Spinal cord (tissue), 10 donors: ENCODE measurements at places on chromosomes 3 and 15. TPM values are rescaled to one million over a fixed set of nuclear protein-coding genes. Genes with fewer than 3 reads are reported as not detected.

The CYP8B1 gene
- not detected for total RNA-seq

GRCh38 chr3:4979428-4980228, at the start of gene BHLHE40:
Gene BHLHE40, plus strand, starts transcription at chr3:4979437. Its CDS starts 282 bp downstream, at chr3:4979719.
- no peak for DNase-seq

DNA sequence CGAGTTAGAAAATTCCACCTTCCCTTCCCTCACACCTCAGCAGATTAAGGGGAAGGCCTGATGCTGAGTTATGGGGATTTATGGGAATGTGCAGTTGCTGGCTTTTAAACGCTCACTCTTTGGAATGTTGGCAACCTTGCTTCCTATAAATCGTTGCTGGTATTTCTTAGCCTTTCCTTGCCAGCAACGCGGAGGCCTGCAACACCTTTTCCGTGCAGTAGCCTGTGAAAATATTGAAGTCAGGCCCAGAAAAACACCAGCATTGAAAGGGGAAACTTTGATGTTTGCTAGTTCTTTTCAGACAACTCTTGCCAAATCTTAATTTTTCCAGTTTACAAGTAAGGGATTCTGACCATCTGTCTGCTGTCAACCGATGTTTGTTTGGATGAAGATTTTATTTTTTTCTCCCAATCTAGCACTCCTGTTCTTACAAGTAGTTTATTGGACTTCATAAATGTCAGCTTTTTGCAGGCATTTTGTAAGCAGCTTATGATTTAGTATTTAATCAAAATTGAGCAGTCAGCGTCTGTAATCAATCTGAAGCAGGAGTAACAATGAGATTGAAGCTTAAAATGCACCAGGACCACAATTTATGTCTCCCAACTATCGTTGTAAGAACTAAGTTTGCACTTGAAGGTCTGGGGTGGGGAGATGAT, 251.0 kb downstream of the RPLP1 start:
- peak; percentile 41 for DNase-seq

The ISY1 gene
- total RNA-seq = 30.7 TPM

The NTRK3 gene
- 62.7 TPM for total RNA-seq

The CFAP100 gene
- 16.6 TPM for total RNA-seq

- no peak for DNase-seq
These were observed 680.1 kb downstream of the EPHA3 start for GRCh38 chr3:89787485-89787884.

The AP3B2 gene
- 36.4 TPM for total RNA-seq

GRCh38 chr3:156010829-156011228, 109.5 kb upstream of the KCNAB1 start:
- DNase-seq = peak; percentile 43

GRCh38 chr15:67170143-67170925, 84.1 kb downstream of the AAGAB start:
- no peak for DNase-seq

The ITGA11 gene
- total RNA-seq = 9.0 TPM

The GUCA1C gene
- 0.20 TPM for total RNA-seq

The ZNF106 gene
- 66.9 TPM for total RNA-seq

DNA sequence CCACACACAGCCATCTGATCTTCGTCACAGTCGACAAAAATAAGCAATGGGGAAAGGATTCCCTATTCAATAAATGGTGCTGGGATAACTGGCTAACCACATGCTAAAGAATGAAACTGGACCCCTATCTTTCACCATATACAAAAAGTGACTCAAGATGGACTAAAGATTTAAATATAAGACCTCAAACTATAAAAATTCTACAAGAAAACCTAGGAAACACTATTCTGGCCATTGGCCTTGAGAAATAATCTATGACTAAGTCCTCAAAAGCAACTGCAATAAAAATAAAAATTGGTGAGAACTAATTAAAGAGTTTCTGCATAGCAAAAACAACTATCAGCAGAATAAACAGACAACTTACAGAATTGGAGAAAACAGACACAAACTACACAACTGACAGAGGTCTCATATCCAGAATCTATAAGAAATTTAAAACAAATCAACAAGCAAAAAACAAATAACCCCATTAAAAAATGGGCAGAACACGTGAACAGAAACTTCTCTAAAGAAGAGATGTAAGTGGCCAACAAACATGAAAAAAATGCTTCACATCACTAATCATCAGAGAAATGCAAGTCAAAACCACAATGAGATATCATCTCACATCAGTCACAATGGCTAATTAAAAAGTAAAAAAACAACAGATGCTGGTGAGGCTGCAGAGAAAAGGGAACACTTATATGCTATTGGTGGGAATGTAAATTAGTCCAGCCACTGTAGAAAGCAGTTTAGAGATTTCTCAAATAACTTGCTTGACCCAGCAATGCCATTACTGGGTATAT, 104.0 kb downstream of the NR1I2 start:
- DNase-seq = no peak

- no peak for DNase-seq
These were observed 640.0 kb downstream of the TUSC7 start for GRCh38 chr3:117349566-117349965.

GRCh38 chr3:112671930-112672715, 31.2 kb upstream of the CCDC80 start:
- no peak for DNase-seq

The CCR3 gene
- total RNA-seq = not detected

DNA sequence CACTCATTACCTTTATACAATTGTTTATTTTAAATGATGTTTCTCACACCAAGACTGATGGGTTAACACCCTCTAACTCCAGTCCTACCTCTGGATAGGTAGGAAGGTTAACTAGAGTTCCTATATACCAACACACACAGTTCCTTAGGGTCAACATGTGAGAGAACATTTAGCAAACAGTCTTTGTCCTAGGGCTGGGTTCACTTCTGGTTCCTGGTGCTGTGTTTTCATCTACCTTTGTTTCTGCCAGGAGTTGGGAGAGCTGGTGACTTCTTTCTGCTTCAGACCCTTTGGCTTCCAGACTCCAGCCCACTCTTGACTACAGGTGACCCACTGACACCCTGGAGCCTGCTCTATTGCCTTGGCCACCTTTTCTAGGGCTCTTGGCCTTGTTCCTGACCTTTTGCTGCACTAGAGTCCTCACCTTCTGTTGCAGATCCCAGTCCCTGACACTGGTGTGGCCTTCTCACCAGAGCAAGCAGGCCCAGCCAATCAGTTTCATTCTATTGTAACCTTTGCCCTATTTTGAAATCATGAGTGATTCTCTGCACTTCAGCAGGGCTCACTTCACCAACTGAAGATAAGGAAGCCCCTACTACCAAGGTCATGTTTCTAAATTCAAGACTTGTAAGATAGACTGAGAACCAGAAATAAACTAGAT, 50.0 kb upstream of the SECISBP2L start:
- no peak for DNase-seq

DNA sequence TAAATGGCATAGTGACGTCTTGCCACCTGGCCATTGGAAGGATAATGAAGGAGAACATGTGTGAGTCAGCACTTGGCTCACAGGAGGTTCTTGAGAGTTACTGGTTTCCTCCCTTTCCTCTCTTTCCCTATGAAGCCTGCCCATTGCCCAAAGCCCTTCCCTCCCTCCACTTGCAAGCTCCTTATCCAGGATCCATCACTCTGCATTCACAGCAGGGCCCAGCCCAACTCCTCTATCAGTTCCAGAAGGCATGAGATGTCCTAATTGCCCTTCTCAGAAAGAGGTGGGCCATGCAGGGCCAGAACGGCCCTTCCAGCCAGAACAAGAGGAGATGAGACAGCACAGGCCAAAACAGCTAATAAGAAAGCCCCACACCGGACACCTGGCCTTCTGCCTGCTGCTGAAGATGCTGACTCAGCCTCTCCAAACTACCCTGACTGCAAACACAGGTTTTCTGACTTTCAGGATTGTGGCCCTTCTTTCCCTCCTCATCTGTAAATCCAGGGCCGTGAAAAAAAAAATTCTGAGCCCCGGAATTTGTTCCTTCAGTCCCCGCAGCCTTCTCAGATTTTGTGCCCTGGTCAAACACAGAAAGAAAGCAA, 29.7 kb downstream of the HAPLN3 start:
- DNase-seq = no peak

The MAP3K13 gene
- total RNA-seq = 35.3 TPM

DNA sequence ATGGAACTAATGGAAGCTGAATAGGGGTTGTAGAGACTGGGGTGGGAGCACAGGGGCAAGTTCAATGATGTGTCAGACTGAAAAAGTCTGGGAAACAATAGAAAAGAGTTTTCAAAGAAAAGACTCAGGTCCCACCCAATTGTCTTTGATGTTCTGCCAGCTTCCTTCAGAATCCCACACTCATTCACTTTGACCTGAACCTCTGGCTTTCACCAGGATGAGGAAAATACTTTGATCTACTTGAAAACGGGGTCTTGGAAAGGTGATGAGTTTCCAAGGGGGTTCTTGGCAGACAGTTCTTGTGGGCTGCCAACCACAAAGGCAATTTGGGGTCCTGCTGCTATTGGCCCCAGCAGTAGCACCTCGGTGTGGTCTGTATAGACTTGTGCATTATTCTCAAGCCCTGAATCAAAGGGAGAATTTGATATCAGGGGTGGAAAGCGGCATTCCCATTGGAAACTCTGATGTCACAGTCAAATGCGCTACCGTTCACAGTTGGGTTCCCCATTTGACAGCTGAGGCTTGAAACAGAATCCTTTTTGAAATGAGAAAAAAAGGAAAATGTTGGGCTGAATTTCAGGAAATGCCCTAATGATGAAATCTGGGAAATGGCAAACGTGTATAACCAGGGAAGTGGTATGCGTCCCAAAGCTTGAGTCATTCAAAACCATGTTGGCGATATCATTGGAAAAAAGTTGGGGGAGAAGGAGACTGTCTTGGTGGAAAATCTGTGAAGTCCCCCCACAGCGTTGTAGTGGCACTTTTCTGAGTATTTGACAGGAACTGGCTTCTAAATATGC, 229.2 kb upstream of the LRTM1 start:
- no peak for DNase-seq

DNA sequence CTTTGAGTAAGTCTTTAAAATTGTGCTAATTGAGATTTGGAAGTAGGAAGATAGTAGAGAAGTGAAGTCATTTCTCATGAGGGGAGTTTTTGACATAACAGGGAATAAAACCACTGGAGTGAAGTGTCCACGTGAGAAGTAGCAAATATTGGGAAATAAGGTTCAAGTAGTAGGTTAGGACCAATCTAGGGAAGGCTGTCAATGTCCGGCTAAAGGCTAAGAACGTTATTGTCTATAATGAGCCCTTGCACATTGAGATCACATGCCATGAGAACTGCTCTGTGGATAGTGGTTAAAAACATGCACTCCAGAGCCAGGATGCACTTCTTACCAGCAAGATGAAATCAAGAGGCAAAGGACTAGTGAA, 459.9 kb upstream of the TPRG1 start:
- DNase-seq = no peak

DNA sequence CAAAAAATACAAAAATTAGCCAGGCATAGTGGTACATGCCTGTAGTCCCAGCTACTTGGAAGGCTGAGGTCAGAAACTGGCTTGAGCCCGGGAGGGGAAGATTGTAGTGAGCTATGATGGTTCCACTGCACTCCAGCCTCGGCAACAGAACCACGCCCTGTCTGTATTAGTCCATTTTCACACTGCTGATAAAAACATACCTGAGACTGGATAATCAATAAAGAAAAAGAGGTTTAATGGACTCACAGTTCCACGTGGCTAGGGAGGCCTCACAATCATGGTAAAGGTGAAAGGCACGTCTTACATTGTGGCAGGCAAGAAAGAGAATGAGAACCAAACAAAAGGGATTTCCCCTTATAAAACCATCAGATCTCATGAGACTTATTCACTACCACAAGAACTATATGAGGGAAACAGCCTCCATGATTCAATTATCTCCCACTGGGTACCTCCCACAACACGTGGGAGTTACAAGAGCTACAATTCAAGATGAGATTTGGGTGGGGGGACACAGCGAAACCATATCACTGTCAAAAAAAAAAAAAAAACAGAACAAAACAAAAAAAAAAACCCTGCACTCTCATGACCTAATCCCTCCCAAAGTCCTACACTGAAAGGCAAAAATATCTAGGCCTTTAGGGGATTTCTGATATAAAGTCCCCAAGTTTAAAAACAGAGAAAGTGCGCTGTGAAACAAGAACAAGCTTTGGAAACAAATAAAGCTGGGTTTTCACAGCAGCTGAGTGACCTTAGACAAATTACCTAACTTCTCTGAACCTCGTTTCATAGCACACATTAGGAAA, 224.7 kb downstream of the IGSF11 start:
- no peak for DNase-seq

DNA sequence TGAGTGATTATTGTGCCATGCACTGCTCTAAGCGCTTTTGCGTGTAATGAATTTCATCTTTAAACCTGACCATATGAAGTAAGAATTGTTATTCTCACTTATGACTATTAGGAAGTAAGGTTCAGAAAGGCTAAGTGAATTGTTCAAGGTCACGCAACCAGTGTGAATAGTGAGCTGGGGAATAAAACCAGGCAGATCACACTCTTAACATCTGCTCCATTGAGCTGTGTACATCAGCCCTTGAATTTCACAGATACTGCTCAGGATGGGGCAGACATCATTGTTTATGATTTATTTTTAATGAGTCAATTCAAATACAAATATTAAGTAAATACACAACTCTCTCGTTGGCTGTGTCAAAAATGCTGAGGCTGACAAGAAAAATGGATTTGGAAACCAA, 184.5 kb downstream of the FNDC3B start:
- DNase-seq = peak; percentile 7

- peak; percentile 58 for DNase-seq
These were observed 184.5 kb downstream of the FEZF2 start for GRCh38 chr3:62188681-62189375.

The GNAT1 gene
- not detected for total RNA-seq

DNA sequence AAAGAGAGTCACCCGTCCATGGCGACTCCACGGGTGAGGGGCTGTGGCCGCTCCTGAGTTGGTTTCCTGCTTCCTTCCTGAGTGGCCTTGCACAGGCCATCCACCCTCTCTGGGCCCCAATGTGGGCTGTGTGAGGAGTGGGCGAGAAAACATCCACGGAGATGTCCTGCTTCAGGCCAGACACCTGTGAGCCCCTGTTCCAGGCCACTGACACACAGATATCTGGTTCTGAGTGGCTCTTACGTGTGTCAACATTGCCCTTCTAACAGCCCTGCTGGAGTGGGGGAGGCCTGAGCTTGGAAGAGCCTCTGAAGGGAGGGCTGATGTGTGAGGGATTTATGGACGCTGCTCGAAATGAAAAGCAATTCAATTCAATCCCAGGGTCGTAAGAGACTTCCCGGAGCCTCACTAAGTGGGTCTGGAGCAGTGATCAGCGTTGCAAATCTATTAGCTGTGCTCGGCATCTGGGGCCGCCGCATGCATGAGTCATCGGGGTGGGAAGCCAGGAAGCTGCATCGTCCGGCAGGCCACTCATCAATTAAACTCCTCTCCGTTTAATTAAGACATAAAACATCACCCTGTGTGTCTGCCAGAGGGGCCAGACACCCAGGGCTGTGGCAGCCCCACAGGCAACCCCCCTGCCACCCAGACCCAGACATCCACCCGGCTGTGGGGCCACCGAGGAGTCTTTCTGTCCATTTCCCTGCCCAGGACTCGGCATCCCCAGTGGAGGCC, 20.0 kb upstream of the PRR23E start:
- no peak for DNase-seq

The SOX14 gene
- total RNA-seq = 0.39 TPM
